CD4-positive, alpha-beta memory T cell (primary cell): ENCODE measurements at places on chromosomes 2 and 18. TPM values are rescaled to one million over a fixed set of nuclear protein-coding genes. Genes with fewer than 3 reads are reported as not detected.

TRIM54 gene
- not detected for total RNA-seq

DNA sequence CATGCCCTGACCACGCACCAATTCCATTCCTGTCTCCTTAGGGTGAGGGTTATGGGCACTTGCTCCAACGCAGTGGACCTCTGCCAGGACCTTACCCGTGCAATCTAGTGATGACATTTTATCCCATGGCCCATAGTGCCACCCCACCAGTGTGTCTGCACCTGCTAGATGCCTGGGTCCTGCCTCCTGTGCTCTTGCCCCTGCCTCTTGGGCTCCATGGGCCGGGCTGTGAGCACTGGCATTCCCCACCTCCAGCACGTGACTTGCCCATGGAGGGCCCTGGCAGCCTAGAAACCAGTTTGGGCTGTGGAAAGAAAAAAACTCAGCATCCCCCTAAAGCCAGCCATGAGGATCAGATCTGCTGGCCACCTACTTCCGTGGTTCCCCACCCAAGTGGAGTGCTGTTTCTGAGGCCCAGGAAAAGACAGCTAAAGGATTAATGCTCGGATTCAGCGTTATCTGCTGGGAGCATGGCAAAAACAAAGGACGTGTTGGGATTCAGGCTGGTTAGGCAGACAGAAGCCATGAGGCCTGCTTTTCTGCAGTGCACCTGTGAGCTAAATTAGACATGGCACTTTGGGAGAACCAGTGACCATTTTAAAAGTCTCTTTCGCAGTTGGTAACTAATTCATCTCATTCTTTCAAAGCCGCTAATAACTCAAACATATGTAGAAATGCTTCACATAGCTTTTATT, 129.2 kb downstream of the ALPK2 start:
- no peak for DNase-seq

IL1R1 gene
- 0.86 TPM for total RNA-seq

CFC1 gene
- total RNA-seq: not detected

- DNase-seq: no peak
Observed at GRCh38 chr2:215832791-215833190, 180.6 kb downstream of the MREG start.

- DNase-seq: no peak
Observed at GRCh38 chr2:65818873-65819451, 386.6 kb upstream of the SPRED2 start.

GRCh38 chr2:54546923-54547720, 91.0 kb downstream of the SPTBN1 start:
- DNase-seq: no peak

- DNase-seq: no peak
Observed at GRCh38 chr2:71685073-71685848, 231.9 kb downstream of the DYSF start.

- no peak for DNase-seq
Observed at GRCh38 chr18:49435170-49435569, 25.3 kb downstream of the DYM start.

GRCh38 chr2:72625366-72625765, 200.5 kb downstream of the EXOC6B start:
- no peak for DNase-seq

GRCh38 chr2:119495948-119496347, 28.3 kb downstream of the SCTR start:
- no peak for DNase-seq

DNA sequence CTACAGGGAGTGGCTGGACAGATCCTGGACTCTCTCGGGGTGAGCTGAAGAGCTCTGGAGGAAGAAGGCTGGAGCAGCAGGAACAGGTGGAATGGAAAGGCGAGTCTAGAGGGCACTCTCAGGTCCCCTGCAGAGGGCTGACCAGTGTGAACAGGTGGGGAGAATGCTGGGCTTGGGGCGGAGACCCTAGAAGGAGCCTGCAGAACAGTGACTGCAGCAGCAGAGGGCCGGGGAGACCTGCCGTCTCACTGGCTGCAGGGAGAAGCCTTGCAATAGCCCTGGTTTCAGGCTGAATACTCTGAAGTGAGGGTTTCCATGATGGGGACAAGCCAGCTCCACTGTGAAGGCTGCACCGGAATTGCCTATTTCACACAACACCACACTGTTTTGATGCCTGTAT, 626.7 kb upstream of the SALL3 start:
- DNase-seq: no peak

UGT1A8 gene
- total RNA-seq: not detected

DNA sequence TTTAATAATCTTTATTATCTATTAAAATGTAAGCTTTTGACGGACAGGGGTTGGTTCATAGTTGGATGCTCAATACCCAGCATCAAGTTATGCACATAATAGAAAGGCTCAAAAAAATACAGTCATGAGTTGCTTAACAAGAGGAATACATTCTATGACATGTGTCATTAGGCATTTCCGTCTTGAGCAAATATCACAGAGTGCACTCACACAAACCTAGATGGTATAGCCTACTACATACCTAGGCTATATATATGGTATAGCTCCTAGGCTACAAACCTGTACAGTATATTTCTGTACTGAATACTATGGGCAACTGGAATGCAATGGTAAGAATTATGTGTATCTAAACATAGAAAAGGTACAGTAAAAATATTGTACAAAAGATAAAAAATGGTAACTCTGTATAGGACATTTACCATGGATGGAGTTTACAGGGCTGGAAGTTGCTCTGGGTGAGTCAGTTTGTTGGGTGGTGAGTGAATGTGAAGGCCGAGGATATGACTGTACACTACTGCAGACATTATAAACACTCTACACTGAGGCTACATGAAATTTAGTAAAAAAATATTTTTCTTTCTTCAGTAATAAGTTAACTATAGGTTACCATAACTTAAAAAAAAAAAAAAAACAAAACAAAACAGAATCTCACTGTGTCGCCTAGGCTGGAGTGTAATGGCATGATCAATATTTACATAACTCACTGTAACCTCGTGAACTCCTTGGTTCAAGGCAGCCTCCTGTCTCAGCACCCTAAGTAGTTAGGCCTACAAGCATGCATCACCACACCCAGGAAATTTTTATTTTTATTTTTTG, 201.2 kb downstream of the NBAS start:
- DNase-seq: no peak

COL3A1 gene
- not detected for total RNA-seq

LCT gene
- 0.06 TPM for total RNA-seq

GRCh38 chr2:69863298-69863697, 30.5 kb upstream of the SNRNP27 start:
- DNase-seq: no peak

GRCh38 chr2:70081221-70081620, 6.1 kb upstream of the PCBP1 start:
- DNase-seq: no peak

GRCh38 chr2:38076710-38077430, 919 bp upstream of the CYP1B1 start:
- DNase-seq: no peak

DNA sequence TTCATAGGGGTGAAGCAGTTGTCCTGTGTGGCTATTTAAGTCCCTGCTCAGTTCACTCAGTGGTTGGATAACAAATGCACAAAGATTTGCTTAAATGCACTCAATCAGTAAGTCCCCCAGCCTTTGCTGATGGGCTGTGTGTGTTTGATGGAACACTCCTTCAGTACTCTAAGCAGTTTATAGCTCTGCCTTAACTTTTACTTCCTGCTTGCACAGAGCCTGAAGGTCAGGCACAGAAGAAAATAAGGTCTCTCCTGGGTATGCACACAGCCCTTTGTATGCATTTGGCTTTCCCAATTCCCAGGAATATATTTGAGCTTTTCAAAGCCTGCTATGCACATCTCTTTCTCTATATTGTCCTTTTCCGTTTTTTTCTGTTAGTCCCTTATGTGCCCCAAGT, 208.7 kb upstream of the STK17B start:
- no peak for DNase-seq

CKAP2L gene
- total RNA-seq: not detected

NOSTRIN gene
- total RNA-seq: not detected

DNA sequence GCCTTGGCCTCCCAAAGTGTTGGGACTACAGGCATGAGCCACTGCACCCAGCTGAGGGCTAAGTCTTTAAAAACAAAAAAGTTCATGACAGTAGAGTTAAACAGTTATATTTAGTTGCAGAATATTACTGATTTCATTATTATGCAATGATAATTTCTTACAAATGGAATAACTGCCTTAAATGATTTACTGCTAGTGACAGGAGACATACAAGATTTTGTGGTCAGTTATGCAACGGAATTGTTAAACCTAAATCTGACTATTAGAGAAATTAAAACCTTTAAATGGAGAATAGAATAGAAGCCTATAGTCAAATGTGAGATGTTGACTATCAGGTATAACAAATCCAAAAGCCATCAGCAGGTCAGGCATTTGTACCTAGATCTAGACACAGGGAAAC, 10.3 kb upstream of the DNAJC10 start:
- no peak for DNase-seq

DNA sequence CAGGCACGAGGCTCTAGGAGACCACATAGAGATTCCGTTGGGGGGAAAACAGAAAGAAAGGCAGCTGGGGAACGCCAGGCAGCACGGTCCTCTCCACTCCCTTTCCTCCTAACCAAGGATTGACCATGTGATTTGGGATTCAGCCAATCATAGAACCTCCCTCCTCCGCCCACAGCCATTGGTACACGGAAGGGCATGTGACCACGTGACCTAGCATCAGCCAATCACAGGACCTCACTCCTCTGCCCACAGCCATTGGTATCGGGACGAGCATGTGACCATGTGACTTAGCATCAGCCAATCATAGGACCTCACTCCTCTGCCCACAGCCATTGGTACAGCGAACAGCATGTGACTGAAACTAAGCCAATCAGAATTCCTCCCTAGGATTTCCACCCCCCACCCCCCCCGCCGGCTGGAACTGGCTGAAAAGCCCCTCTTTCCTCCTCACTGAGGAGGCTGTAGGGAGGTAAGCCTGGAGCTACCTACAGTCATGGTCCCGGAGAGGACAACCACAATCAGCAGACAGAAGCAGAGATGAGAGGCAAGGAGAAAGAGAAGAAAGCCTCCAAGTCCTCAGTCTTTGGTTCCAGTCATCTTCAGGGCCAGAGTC, 7.6 kb downstream of the SERPINE2 start:
- no peak for DNase-seq

TMEM198 gene
- total RNA-seq: 0.76 TPM

TSPYL6 gene
- not detected for total RNA-seq

DNA sequence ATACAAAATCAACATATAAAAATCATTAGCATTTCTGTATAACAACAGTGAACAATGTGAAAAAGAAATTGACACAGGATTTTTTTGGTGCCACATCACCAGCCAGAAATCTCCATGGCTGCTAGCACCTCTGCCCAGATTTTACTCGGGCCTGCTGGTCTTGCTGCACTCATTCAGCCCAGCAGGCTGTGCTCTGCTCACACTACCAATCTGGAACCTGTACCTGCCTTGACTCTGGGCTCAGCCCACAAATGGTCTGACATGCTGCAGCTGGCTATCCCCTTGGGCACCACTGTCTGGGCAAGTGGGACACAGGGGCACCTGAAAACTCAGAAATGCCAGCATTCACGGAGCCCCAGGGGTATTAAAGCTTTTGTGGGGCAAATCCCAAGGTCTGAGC, 392.5 kb upstream of the NRXN1 start:
- DNase-seq: no peak

- no peak for DNase-seq
Observed at GRCh38 chr2:61149074-61149473, 12.9 kb upstream of the C2orf74 start.

SP140 gene
- 70.8 TPM for total RNA-seq

DNA sequence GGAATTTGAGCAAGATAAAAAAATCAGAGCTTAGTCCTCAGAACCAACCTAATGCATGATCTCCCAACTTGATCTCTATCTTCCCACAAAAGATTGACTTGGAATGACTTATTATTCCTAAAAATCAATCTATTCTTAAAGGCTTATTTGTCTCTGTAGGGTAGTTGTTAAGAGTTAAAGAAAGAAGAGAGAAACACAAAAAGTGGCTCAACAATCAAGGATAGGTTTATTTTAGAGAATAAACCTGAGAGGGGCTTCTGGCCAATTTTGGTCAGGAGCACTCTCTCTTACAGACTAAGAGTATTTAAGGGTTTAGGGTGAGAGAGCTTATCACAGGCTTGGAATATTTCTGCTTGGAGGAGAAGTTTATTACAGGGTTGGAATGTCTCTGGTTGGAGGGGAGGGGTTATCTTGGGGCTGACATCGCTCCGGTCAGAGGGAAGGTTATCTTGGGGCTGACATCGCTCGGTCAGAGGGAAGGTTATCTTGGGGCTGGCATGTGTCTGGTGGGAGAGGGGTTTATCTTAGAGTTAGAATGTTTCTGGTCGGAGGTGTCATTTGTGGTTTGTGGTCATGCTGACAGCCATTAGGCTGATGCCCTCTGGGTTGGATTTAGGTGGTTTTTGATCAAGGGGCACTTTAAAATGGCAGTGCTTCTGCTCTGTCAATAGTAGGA, 2.4 kb upstream of the MFF start:
- no peak for DNase-seq

THOC1 gene
- total RNA-seq: 69.9 TPM

DNA sequence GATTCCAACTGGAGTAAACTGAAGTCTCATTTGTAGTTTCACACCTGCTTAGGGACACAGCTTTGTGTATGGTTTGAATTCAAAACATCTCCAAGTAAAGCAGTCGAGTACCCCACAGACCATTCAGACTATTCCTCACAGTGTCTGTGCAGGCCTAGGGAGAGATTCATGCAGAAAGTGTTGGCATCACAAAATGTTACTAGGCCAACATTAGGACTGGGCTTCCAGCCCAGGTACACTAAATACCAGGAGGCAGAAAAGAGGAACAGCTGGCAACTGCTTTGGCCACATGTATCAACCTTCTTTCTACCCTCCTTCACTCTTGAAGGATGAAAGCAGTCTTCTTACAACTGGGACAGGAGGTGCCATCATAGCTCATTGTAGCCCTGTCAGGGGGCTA, 270.4 kb upstream of the TMEFF2 start:
- DNase-seq: no peak

DNAJC10 gene
- total RNA-seq: 56.5 TPM

SERPINB4 gene
- total RNA-seq: not detected

GRCh38 chr2:120983344-120983743, 247.7 kb downstream of the GLI2 start:
- DNase-seq: no peak
